ENCODE measurements at places on chromosomes 7 and 10.

- no peak for DNase-seq
Observed at GRCh38 chr7:20411372-20411771, 80.7 kb downstream of the ITGB8 start.

DNA sequence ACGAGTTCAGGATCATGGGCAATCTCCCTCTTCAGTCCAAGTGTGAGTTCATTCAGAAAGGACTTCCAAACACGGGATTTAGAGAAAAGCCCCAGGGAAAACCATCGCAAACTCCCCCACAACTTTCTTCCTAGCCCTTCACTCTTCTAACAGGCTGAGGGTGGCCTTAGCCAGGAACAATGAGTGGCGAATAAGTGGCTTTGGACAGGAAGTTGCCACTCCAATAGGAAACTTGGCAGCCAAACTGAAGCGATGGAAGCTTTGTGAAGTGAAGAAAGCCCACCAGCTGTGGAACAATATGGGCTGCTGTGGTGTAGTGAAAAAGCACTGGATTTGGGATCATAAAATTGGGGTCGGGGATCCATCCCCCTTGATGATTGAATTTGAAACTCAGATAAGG, 193.2 kb downstream of the TEX36 start:
- no peak for DNase-seq

DNA sequence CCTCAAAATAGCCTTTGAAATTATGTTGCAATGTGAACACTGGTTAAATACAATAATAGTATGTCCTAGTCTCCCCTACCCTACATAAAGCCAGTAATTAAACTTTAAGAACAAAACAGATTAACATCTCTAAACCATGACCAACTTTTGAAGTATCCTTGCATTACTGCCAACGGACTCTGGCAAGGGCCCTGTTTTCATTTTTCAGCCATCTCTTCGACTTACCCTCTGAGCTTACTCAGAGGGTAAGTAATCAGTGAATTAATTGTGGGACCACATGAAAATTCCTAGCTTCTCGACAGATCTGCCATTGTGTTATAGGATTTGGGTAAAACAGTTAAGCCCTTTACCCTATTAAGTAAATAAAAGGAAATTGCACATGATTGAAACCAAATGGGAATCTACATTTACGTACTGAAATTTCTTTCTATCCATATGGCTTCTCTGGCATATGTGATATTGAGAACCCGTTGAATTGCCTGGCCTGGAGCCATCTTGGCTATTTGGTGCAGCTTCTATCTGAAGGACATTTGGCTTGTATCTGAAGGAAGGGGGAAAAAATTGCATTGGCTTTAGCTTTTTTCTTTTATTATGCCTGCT, 39.6 kb downstream of the DYNC1I1 start:
- DNase-seq: no peak

DNA sequence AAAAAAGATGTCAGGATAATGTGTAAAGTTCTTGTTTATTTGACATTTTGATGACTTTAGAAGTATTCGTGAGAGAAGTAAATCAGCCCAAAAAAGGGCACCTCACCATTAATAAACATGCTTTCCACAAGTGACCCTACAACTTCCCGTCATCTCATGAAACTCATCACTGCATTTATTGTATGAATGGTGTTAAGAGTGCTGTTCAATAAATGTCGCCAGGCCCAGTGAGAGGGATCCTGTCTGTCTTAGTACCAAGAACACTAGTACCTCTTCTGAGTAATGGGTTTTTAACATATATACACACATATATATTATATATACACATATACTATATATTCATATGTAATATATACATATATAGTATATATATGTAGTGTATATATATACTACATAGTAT, 61.9 kb downstream of the TMEM26 start:
- no peak for DNase-seq

DNA sequence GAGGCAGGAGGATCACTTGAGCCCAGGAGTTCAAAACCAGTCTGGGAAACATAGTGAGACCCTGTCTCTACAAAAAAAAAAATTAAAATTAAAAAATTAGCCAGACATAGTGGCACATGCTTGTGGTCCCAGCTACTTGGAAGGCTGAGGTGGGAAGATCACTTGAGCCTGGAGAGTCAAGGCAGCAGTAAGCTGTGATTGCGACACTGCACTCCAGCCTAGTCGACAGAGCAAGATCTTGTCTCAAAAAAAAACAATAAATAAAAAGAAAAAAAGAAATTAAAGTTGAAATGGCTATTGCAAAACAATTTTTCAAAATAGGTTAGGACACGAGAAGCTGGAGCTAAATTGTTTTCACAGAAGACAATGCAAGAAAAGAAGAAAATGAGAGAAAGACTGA, 379.0 kb upstream of the RNF32 start:
- no peak for DNase-seq

DNA sequence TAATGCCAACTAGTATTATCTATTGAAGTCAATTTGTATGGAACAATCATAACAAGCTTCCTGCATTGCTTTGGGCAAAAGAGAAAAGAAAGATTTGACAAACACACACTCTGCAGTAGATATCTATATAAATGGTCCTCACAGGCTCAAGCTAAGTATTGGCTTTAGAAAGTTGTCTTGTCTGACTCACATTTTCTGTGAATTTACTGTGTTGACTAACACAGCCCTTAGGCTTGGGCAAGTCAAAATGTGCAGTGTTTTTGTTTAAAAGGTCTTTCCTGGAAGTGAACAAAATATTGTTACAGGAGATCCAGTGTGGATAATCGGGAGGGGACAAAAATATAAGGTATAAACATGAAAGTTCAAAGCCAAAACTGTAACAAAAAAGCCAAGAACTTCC, 194.4 kb downstream of the RELN start:
- no peak for DNase-seq

GRCh38 chr10:51074238-51075028, at the start of gene PRKG1:
Gene PRKG1 (plus strand): TSS chr10:51074487.
- DNase-seq: no peak

GRCh38 chr10:18158773-18159265, 18.6 kb downstream of the CACNB2 start:
- no peak for DNase-seq

DNA sequence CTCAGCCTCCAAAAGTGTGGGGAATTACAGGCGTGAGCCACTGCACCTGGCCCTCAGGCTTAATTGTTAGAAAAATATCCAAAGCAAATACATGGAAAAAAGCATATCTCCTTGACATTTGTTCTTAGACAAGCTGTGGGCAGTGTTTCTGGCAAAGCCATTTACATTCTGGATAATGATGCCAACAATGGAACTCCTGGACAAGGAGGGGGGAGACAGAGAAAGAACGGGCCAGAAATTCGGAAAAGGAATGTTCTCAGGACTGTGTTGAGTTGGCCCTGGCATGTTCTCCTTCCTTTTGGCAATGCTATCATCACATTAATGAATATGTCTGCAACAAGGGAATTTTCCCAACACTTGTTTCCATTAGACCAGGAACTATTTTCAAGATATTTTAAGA, 88.7 kb downstream of the UBE2H start:
- no peak for DNase-seq

- DNase-seq: no peak
Observed at GRCh38 chr7:50651271-50651989, 86.2 kb upstream of the DDC start.

DNA sequence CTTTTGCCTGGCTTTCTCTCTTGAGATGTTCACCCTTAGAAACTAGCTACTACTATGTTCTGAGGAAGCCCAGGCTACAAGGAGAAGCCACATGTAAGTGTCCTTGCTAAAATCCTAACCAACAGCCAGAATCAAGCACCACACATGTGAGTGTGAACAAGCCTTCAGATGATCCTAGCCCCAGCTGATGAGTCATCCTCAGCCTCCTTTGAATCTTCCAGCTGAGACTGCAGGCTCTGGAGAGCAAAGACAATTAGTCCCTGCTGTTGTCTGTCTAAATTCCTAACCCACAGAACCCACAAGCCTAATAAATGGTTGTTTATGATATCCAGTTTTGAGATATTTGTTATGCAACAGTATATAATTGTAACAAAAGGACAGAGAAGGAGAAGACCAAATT, 92.8 kb upstream of the TAC1 start:
- no peak for DNase-seq

GRCh38 chr7:25562673-25563182, 334.4 kb upstream of the NPVF start:
- no peak for DNase-seq

DNA sequence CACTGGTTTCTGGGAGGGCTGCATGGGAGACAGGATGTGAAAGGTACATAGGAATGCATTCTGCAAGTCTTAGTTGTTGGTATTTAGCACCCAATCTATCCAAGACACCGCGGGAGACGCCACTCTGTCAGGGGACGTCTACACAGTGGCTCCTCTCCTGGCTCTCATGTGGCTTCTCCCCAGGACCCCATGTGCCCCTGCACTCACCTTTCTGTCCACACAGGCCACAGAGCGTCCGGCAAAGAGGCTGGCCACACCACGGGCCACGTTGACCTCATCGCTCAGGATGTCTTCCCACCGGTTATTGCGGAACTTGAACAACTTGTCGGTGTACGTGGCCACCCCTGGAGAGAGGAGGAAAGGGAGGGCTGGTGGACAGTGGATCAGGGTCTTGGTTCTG, 73.4 kb downstream of the GOLGA7B start:
- no peak for DNase-seq

DNA sequence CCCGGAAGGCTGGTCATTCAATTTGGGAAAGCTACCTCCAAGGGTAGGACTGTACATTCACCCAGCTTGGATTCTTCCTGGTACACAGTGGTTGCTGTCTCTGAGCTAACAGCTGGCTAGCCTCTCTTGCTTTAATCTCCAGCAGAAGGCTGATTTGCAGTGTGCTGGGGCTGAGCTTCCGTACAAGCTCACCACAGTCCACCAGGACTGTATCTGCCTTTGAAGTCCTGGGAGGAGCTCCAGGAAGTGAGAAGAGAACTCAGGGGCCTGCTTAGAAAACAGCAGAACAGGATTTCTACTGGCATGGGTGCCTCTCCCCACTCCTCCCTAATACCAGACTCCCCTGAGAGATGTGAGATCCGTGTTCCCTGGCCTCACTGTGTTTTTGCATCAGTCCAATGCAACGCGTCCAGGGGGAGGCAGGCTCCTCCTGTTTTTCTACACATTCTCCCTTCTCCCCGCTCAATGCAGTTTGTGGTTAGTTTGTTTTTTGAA, 6.6 kb downstream of the AFAP1L2 start:
- no peak for DNase-seq

GRCh38 chr7:99409192-99409572, 413 bp downstream of the BUD31 start:
- DNase-seq: no peak

GRCh38 chr10:58385784-58386112, 538 bp downstream of the TFAM start:
- DNase-seq: no peak

DNA sequence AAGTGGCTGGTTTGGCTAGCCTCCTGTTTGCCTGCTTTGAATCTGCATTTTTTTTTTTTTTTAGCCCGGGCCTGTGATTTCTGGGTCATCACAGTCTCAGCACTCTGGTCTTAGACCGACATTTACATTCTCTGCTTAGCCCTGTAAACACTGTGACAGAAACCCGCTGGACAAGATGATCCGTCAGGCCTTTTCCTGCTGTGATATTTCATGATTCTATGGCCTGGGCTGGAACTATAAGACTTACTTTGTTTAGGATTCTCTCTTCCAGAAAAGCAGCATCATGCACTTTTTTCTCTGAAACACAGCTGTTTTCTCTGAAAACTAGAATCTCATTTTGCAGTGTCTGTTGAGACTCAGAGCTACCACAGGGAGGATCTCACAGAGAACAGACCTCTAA, 705.5 kb downstream of the GRID1 start:
- no peak for DNase-seq

DNA sequence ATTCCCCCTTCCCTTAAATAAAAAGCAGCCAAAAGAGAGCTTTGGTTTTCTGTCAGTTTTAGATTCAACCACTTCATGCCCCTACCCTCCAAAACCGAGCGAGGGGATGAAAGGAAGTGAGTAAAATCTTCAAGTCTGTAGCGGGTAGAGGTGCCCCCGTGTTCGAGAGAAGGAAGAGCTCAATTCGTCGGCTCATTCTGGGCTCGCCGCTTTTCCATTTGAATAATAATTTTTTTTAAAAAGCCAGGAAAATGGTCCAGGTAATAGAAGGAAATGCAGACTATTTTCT, 436.2 kb upstream of the GALNT17 start:
- no peak for DNase-seq

DNA sequence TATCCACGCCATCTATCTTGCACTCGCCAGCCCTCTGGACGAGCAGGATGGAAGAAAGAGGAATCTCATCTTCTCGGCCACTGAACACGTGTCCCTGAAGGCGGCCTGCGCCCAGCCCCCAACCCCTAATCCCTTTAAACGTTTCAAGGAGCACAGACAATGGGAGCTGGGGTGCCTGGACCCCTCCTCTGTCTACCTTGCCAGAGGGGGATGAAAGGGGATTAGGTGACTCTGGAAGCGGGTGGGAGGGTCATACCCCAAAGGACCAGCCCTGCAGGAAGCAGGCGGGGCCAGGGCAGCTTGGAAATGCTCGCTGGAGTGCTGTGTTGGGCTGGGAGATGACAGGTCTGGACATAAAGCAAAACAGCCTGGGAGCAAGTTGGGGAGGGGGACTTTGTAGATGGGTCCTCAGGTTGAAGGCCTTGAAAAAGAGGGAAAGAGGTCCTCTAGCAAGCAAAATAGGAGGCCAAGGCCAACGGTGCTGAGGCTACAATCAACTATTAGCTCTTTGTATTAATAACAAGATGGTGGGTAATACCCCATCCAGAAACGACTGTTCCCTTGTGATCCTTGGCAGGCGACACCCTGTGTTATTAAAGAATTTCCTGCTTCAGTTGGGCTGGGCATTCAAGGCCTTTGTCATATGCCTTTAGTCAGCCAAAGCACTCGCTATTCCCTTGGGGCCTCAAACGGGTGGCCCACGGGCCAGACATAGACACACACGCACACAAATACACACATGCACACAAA, 126.5 kb upstream of the UNC5B start:
- DNase-seq: no peak
